ENCODE measurements at places on chromosomes 16 and 17.

DNA sequence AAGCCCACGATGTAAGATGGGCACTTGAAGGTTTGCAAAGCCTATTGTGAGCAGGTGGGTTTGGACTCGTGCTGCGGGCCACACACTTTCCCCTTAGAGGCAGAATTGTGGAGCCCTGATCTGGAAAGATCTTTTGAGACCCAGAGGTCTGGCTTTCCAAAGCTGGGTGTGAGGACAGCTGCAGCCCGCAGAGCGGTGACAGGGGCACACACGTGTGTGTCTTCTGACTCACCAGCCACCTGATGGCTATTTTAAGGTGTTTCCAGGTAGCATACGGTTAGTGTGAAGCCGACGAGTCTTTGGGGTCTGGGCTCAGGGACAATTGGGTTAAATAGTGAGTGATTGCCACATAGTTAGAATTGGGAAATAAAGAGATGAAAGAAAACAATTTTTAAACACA lies 108.9 kb upstream of the GSE1 start:
- DNase-seq, result no peak

DNA sequence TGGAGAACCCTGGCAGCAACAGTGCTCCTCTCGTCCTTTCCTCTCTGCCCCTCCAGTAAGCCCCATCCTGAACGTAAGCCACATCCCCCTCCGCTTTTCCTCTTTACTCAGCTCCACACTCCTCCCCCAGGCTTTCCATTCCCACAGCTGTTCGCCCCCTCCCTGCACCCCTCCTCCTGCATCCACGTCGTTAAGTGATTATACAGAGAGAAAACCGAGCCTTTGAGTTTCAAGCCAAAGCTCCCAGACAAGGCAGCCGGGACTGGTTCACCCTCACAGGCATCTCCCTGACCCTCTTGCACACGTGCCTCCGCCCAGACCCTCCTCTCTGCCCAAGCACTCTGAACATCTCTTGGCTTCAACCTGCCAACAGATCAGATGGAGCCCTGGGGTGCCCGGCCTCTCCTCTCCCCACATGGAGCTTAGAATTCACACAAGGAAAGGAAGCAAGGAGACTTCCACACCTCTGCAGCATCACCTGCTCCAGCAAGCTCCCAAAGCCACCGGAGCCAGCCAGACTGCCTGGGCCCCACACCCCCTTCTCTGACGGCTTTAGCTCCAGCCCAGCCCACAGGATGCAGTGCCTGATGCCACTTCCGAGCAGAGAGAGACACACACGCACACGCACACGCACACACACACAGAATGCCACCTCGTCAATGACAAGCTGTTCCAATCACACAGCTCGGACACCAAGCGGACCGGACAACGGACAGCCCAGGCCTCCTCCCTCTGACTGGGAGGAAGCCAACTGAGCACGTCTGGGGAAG lies 99.9 kb upstream of the CCL2 start:
- no peak for DNase-seq

DNA sequence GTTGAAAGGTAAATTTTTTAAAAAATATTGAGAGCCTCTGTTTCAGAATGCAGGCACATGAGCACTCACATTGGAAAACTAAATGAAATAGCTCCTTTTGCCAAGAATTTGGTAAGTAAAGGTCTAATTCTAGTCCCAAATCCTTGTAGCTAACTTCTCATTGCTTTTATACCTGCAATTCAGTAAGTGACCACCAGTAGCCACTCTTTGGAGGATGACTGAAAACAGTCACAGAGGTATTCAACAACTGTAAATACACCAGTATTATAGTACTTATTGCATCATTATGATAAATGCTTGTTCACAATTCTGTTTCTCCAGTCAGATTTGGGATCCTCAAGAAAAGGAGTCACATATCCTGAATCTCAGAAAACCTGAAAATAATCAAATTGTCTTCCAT lies 562.4 kb upstream of the CDH11 start:
- no peak for DNase-seq

- no peak for DNase-seq
These were observed 44.6 kb upstream of the MAP3K14 start for GRCh38 chr17:45361451-45361850.

DNA sequence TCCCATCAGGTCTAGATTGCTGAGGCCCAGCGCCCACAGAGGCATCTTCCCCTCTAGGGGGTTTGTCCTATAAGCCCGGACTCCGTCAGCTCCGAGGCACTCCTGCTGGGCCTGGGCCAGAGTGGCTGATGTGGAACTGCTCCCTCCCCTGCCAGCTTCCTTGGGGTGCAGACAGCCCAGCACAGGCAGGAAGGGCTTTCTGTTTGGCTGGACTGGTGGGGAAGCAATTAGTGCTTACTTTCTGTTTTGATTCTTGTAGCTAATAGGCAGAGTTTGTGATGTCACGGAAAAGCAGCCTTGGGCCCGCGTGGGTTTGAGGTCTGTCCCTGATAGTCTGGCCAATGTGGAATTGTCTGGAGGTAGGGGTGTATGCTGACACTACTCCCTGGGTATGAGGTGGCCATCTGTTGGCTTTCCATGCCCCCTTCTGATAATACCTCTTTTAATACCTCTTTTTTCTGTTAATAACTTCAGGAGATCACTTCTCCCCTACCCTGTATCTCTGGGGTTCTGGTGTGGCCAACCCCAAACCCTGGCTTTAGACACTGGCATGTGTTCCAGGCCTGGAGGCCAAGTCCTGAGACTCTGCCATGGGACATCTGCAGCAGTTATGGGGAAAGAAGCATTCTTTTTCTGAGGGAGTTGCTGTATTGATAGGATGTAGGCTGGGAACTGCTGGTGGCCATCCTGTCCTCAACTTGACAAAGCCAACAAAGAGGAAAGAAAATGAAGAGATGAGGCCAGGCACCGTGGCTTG lies 190.9 kb downstream of the RAB11FIP4 start:
- peak; percentile 41 for DNase-seq

GRCh38 chr17:72136692-72137091 lies 15.9 kb downstream of the SOX9 start:
- no peak for DNase-seq

DNA sequence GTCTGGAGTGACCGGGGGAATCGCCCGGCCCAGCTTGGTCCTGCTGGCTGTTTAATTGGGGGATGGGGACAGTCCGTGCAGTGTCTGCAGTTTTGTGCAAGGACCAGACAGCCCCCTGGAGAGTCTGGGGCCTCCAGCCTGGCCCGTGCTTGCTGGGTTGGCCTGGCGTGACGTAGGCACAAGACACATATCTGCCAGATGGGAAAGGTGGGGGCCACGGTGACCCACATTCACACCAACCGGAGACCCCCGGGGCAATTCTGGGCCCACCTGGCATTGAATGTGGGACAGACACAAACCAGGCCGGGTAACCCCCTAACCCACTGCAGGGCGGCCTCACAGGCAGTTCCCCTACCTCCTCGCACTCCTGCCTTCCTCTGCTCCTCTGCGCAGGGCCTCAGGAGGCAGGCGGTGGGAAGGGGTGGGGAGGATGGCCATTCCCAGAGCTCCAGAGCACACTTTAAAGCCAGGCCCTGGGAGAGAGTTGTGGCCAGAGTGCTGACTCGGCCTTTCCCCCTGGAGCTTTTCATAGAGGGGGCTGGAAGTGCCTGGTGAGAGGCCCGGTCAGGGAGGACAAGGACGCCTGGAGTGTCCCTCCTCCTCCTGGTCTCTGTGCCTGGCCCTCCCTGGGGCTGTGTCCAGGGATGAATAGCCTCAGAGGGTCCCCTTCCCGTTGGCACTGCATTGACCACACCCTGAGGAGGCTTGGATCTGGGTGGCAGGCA lies 1.5 kb downstream of the MRC2 start:
- no peak for DNase-seq

- no peak for DNase-seq
These were observed 32.8 kb downstream of the MMD start for GRCh38 chr17:55388842-55389241.

DNA sequence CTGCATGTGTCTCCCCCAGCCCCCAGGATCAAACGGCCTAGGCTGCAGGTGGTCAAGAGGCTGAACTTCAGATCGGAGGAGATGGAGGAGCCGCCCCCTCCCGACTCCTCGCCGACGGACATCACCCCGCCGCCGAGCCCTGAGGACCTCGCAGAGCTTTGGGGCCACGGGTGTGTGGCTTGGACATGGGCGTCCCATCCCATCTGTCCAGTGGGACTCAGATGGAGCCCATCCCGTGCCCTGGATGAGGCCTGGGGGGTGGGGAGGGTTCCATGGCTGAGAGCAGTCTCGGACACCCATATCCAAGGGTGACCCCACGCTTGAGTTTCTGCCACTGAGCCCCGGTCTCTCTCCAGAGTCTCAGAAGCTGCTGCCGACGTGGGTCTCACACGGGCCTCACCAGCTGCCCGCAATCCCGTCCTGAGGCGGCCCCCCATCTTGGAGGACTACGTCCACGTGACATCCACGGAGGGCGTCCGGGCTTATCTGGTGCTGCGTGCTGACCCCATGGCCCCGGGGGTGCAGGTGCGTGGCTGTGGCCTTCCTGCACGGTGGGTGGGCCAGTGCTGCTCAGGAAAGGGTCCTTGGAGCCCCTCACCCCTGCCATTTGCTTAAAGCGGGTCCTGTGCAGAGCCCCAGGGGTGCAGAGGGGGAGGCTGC lies 901 bp downstream of the CHTF18 start:
- no peak for DNase-seq

DNA sequence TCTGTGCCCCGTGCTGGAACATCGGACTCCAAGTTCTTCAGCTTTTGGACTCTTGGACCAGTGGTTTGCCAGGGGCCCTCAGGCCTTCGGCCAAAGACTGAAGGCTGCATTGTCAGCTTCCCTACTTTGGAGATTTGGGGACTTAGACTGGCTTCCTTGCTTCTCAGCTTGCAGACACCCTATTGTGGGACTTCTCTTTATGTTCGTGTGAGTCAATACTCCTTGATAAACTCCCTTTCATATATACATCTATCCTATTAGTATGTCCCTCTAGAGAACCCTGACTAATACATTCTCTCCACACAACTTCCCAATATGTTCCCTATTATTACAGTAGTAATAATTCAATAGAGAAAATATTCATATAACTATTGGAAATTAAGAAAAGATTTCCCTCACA lies 9.2 kb upstream of the ASGR2 start:
- DNase-seq, result no peak

GRCh38 chr17:82776454-82776853 lies 24.6 kb downstream of the TBCD start:
- DNase-seq, result peak; percentile 56

DNA sequence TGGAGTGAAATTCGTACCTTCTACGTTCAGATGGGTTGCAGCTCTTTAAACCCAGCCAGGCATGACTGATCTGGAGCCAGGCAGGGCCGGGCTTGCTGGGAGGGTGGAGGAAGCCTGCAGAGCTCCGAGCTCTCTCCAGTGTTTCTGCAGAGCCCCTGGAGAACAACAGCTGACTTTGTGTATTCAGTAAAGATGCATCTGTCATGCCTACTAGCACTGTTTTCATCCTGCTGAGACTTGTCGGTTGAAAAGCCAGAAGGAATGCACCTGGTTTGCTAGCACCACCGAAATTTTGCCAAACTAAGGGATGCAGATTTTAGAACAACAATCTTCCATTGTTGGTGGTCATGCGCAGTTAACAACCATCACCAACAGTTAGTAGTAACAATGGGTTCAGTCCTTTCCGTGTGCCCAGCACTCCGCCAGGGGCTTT lies 22.4 kb upstream of the SCNN1B start:
- DNase-seq, result no peak

DNA sequence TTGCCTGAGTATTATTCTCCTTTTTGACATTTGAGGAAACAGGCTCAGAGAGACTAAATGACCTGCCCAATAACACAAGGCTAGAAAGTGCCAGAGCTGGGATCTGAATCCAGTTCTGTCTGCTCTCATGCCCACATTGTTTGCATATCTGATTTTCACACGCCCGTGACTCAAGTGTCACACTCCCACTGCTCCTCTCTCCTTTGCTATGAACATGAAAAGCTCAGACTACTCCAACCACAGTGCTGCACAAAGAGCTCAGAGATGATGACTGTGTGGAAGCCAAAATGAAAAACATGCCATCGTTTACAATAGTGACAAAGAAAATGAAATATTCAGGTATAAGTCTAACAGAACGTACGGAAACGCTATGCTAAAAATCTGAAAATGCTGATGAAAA lies 107.9 kb downstream of the SMG6 start:
- no peak for DNase-seq

DNA sequence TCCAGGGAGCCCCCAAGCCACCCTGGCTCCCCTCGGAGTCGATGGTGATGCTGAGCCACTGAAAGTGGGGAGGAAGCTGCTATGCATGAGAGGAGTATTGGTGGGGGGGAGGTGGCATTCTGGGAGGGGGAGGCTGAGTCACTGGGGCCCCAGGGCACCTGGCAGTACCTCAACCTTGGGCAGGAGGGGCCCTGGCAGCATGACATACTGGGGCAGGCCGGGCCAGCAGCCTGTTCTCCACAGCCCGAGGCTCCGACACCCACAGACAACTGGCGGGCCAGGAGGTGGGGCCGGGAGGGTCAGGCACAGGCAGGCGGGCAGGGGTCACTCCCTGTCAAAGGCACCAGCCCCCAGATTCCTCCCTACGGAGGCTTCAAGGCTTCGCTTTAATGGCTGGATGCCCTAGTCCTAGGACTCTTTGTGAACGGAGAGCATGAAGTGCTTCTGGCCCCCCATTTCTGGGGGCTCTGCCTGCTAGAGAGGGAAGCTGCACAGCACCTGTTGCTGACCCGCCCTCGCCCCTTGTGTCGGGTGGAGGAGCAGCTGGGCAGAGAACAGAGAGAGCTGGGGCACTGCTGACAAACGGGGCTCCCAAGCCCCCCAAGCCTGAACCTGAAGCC lies 928 bp downstream of the CASKIN2 start:
- DNase-seq, result no peak

GRCh38 chr16:65313936-65314626 lies 192.2 kb upstream of the CDH11 start:
- no peak for DNase-seq

DNA sequence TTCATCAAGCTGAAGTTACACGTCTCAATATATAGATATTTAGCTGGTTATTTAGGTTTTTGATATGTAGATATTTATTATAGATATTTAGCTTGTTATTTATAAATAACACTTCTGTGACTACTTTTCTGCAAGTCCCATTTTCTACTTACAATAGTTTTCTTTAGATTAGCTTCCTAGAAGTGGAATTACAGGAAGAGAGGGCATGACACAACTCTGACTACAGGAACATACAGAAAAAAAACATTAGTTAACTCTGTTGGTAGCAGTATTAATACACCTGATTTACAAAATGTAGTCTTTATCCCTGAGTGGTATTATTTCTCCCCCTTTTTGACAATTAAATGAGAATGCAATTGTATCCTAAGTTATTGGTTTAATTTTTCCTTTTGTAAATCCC lies 21.2 kb upstream of the CCL1 start:
- no peak for DNase-seq

- DNase-seq, result no peak
These were observed at the start of gene GAS2L2 for GRCh38 chr17:35752945-35753764. Gene GAS2L2 (minus strand): TSS chr17:35753239. CDS start chr17:35752850, 389 bp downstream.

- no peak for DNase-seq
These were observed 55.9 kb downstream of the MFSD11 start for GRCh38 chr17:76793775-76794174.

GRCh38 chr16:50742576-50743200 lies 802 bp downstream of the CYLD start:
- peak; percentile 83 for DNase-seq

DNA sequence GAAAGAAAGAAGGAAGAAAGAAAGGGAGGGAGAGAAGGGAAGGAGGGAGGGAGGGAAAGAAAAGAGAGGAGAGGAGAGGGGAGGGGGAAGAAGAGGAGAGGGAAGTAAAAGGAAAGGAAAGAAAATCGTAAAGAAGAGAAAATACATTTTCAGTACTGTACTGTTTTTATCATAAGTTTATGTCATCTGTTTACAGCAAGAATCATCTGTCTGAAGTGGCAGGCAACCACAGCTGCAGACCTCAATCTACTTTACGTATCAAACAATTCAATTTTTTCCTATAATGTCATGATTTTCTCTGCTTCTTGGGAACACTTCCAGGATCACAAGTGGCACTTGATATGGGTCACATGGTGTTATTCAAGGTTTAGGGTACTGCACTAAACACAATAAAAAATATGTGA lies 58.3 kb downstream of the USP32 start:
- no peak for DNase-seq
